ENCODE measurements at places on chromosomes 7 and 10.

DNA sequence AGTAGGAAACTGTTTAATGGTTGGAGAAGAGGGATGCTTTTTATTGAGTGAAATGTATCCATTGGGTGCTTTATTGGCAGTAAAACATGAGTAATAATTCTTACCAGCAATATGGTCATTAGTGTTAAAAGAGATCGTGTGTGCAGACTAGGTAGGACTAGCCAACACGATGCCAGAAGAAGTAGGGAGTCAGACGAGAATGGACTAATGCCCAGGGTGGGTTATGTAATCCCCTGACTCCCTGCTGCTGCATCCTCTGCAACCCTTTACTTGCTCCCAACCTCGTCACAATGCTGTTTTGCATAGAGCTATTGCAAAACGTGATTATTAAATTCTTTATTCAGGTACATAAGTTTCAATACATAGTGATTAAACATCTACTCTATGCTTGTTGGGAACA, 1213.7 kb downstream of the GATA3 start:
- no peak for DNase-seq

GRCh38 chr7:39621784-39622411, 1.5 kb upstream of the RALA start:
- DNase-seq: no peak

DNA sequence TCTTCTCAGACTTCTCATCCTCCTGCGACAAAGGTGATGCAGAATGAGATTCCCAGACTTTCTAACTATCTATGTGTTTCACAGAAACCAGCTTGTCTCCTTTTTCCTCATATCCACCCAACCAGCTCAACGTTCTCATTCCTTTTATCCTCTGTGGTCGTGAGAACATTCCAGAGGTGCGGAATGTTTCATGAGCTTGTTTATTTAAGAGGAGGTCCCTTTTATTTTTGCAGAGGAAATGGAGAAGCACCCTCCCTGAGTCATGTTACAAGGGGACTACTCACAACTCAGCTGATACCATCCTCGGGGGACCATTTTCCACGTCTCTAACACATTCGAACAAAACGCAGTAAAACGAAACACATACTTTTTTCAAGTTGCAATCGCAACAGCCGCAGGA, 93.2 kb downstream of the ZRANB1 start:
- DNase-seq: no peak

DNA sequence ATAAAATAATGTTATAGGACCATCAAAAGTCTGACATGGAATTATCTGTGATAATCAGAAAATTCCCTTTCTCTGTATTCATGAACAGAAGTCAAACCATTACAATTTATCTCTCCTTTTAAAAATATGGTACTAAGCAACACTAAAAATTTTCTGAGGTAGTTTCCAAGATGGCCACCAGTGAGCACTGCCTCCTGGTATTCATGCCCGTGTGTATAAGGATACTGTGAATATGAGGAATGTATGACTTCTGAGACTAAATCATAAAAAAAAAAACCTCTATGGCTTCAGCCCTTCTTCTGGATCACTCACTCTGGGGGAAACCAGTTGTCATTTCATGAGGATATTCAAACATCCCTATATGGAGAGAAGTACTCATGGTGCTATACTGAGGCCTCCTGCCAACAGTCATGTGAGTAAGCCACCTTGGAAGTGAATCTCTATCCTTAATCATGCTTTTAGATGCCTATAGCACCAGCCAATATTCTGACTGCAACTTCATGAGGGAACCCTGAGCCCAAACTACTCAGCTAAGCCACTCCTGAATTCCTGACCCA, 41.1 kb downstream of the SIRT1 start:
- no peak for DNase-seq

- peak; percentile 17 for DNase-seq
Observed at GRCh38 chr7:157568770-157569584, 232.2 kb downstream of the DNAJB6 start.

GRCh38 chr7:151951672-151952338, 4.4 kb upstream of the GALNTL5 start:
- no peak for DNase-seq

DNA sequence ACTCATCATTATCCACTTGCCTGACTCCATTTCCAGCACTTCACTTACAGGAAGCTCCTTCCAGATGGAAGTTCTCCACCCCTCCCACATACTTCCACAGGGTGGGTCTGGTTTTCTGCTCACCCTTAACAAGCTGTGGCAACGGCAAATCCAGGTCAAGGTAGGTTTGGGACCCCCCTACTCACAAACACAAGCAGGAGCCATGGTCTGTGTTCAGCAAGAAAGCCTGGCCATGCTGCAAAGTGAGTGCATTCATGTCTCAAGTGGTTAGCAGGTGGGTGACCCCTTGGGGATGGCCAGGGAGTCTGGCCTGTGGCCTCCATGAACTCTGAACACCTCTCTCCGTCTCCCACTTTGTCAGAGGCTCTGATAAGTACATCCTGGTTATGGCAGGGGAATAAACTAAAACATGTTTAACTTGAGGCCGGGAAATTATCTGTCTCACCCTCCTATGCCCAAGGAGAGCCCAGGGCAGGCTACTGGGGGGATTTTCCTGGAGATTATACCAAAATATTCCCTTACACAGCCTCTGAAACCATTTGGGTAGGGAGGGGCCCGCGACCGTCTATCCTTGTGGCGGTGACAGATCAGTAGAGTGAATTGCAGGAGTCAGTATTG, 844 bp downstream of the XPNPEP1 start:
- no peak for DNase-seq

GRCh38 chr10:43352951-43353350, 18.5 kb upstream of the FXYD4 start:
- DNase-seq: no peak

DNA sequence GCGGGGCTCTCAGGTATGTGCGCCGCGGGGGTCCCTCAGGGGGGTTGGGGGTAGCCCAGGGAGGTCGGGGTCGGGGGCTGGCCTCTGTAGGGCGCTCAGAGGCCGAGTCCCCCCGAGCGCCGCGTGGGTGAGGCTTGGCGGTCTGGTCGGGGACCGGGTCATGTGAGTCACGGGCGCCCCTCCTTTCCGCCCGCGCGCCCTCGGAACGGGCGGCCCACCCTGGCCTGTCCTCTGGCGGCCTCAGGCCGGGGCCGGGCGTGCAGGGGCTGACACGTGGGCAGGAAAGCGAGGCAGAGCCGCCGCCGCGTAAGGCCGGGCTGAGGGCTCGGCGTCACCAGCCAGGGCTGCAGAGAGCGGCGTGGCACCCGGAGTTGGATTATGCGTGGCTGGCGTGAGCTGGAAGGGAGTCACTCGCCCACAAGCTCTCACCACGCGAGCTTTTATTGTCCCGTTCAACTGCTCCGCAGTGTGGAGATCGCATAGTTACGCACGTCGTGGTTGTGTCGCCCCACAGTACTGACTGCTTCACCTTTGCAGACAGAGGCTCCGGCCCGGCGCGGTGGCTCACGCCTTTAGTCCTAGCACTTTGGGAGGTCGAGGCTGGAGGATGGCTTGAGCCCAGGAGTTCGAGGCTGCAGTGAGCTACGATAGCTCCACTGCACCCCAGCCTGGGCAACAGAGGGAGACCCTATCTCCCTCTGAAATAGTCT, 385 bp downstream of the SHLD2 start:
- DNase-seq: peak; percentile 66

GRCh38 chr7:84693483-84693882, 493.4 kb downstream of the SEMA3D start:
- no peak for DNase-seq

DNA sequence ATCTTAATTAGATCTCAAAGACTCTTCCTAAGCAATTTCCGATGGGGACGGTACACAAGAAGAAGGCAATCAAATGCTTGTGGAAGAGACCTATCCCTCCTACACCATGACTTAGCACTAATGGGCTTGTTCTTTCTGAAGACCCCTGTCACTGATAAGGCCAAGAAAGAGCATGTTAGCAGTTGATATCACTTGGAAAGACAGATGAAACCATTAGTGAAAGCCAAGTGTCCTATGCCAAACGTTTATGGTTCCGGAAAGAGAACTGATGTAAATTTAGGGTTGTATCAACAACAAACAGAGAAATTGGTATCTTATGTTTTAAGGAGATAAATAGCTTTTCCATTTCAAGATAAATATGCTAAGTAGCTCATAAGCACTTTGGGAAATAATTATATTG, 6.5 kb downstream of the UROS start:
- DNase-seq: no peak

DNA sequence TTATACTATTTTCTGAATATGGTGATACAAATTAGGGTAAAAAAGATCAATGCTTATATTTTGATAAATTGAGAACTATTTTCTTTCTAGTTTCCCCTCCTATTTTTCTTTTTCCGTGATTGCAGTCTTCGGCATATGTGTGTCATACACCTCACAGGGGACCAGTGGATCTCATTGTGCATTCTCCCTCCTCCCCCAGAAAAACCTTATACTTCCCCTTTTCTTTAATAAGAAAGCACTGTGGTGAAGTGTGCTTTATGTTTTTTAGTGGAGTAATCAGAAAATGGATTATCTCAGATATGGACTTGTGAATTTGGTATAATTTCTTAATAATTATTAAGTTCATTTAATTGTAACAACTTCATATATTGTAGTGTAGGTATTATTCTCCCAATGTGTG, 72.8 kb downstream of the BICC1 start:
- no peak for DNase-seq

GRCh38 chr10:113357681-113358300, 195.1 kb upstream of the HABP2 start:
- no peak for DNase-seq

- no peak for DNase-seq
Observed at GRCh38 chr10:88121361-88121760, 257.9 kb downstream of the PTEN start.

DNA sequence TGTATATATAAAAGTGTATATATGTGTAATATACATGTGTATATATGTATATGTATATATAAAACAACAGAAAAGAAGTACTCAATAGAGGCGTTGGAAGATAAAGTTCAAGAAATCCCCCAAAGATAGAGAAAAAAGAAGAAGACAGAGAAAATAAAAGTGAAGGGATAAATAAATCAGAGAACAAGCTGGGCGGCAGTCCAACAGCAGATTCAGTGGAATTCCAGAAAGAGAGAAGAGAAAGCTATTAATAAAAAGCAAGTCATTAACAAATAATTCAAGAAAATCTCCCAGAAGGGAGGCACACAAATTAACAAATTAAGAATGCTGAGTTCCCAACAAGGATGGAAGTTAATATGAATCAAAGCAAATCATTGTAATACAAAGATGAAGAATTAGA, 59.3 kb upstream of the RNF148 start:
- no peak for DNase-seq

DNA sequence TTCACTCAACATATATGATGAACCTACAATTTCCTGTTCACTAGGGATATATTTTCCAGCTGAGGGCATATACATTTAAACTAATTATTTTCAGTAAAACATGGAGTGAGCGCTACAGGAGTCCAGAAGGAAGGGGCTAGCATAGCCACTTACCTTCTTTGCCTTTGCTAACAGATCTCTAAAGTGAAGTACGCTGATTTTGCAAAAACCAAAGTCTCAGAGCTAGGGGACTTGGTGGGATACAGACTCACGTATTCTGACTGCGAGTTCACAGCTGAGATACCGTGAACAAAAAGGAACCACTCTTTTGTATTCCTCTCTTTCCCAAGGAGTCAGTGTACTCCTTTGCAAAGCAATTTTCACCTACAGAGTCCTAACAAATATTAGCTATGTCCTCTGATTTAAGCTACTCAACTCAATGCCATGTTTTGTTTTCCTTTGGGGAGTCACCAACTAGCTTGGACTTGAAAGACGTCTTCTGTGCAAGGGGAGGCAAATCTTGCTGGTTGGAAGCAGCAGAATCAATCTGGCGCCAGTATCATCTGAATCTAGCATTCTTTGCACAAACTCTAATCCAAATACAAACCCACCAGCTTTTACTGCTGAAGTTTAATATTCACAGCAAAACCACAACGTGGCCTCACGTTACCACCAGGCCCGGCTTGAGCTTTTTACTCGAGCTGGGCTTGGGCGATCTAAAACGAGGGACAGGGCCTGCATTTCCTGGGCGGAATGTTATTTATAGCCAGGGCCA, 657 bp downstream of the CDNF start:
- no peak for DNase-seq

DNA sequence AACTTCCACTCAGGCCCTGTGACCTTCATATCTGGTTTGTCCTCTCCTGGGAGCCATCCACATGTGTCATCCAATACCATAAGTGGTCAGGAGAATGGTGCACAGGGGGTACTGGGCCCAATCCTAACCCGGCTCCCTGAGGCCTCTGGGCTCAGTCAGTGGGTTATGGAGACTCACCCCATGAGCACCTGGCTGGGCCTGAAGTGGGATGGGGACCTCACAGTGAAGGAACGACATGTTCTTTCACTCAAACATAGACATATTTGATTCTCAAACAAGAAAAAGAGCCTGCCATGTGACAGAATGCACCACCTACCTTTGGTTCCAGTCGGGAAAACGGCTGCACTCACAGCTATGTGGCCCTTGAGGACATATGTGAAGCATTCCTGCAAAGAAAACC, 51.8 kb downstream of the XPNPEP1 start:
- no peak for DNase-seq

DNA sequence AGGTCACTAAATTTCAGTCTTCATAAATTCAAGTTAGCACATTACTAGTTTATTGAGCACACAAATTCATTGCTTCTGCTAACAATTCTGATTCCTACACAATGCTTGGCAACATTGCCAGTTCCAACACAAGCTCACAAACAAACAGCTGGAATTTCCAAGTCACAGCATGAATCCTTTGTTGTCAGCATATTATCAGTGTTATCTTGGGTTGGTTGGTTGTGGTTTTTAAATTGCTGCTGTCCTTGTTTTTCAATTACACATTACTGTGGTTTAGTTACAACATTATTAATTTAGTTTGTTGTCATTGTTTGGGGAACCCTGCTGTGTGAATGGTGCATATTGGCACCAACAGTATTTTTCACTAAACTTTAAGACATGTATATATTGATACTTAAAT, 86.0 kb upstream of the ARID5B start:
- no peak for DNase-seq

DNA sequence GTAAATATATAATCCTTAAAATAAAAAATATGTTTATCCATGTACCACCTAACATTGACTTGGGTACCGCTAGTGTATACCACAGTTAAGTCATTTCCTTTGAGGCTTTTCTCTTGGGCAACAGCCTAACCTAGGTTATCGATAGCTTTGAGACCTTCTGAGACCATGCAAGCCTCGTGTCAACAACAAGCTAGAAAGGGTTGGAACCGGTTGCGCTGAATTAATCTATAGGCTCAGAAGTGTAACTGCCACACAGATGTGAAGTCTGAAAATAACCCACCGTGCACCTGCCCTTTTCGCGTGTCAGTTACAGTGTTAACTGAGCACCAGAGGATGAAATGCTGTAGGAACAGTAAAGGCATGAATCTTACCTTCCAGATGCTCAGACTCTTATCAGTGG, 59.8 kb downstream of the ARID5B start:
- no peak for DNase-seq

- no peak for DNase-seq
Observed at GRCh38 chr7:71429083-71429482, 297.1 kb downstream of the GALNT17 start.

- DNase-seq: no peak
Observed at GRCh38 chr10:61472090-61472674, 19.0 kb upstream of the TMEM26 start.

Measured in activated gamma-delta T cell treated with anti-CD3 and anti-CD28 coated beads, Interleukin-2, amount 50 U/mL, for 16 hours (primary cell).